ENCODE measurements at places on chromosomes 4 and X.

DNA sequence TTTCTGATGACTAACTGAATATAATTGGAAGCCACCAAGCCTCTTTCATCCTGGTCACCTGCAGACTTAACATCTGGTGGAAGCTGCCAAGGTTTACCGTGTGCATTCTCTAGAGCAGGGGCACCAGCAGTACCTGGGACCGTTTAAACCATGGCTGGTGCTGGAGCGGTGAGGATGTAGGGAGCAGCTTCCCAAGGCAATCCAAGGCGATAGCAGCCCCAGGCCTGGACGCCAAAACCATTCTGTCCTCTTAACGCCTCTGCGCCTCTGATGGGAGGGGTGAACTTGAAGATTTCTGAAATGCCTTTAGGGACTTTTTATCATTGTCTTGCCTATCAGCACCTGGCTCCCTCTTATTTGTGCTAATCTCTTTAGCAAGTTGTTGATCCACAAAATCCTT is 37.3 kb upstream of the SPANXN2 start:
- DNase-seq: no peak

GRCh38 chr4:99800332-99801004 is 16.2 kb upstream of the DAPP1 start:
- no peak for DNase-seq

GRCh38 chr4:112502871-112503270 is 13.1 kb downstream of the NEUROG2 start:
- no peak for DNase-seq

DNA sequence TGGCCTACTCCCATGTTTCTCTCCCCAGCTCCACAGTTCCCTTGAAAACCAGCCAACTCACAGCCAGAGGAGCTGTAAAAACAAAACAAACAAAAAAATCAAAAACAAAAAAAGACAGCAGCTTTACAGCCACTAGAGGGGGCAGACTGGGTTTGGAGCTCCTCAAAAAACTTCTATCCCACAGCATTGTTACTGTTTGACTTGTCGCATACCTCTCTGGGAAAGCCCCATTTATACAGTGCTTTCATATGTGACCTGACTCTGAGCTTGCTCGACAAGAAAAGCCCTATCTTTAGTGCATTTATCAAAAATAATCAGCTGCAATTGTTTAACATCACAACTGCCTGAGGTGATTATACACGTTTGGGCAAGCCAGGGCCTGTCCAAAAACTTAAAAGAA is 21.6 kb downstream of the TSPAN6 start:
- peak; percentile 21 for DNase-seq

GRCh38 chr4:34861666-34862065 is 1382.6 kb downstream of the ARAP2 start:
- DNase-seq: peak; percentile 52

GRCh38 chr4:155322782-155323181 is 54.0 kb downstream of the MAP9 start:
- DNase-seq: no peak

DNA sequence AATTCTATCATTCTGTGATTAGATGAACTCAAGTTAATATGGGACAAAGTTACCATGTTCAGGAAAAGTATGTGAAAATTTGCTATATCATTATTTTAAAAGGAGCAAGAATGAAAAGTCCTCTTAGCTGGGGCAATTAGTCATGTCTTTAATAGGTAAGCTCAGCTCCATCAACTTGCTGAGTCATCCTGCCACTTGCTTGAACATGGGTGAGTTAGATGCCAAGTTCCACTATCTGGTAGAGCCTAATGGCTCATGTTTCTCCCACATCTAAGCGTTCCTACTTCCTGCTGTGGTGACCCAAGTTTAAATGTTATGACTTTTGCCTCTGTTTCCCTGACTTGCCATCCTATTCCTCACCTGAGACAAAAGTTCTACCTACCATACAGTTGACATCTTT is 276.8 kb downstream of the ZNF674 start:
- DNase-seq: peak; percentile 86

- no peak for DNase-seq
These were observed 321.3 kb upstream of the CPXCR1 start for GRCh38 chrX:88425739-88426138.

DNA sequence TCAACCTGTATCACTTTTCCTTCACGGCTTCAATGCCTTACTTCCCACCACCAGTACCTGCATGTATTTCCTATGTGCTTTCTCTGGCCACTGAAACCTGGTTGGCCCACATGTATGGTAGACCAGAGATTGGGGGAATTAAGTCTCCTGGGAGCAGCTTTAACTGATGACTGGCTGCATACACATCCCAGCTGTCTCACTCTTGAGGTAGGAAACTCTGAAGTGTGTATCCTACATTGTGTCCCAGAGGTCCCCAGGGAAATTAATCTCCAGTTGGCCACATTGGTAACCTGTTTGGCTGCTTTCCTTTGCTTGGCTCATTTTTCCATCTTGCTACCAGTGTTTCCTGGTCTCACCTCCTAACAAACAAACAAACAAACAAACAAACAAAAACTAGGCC is 124.4 kb downstream of the ZNF827 start:
- DNase-seq: no peak

DNA sequence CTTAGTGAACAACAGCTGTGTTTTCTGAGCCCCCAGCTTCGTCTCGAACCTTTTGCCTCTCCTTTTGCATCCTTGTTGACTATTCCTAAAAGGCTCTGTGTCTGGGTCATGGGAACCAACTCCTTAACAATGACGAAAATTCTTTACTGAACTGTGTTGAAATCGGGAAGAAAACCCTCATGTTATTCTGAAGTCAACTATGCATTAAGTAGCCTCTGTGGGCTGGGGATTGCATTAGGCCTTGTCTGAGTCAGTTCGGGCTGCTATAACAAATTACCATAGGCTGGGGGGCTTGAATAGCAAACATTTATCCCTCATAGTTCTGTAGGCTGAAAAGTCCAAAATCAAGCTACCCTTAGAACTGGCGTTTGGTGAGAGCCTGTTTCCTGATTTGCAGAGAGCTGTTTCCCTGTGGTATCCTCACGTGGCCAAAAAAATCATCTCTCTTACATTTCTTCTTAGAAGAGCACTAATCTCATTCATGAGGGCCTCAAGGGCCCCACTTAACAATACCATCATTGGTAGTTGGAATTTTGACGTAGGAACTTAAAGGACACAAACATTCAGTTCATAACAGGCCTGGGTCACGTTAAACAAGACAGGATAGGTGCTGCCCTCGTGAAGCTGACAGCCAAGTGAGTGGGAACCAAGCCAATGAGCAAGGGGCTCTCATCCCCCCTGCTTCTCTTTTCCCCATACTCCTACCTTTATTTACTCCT is 75.9 kb downstream of the CLNK start:
- no peak for DNase-seq
